ENCODE measurements at places on chromosomes 4 and X. TPM values are rescaled to one million over a fixed set of nuclear protein-coding genes. Genes with fewer than 3 reads are reported as not detected.

The RAB40AL gene
- total RNA-seq, result 0.64 TPM

The CNGA2 gene
- total RNA-seq, result not detected

The GABRG1 gene
- total RNA-seq, result not detected

The RNF128 gene
- total RNA-seq, result not detected

The GNRHR gene
- not detected for total RNA-seq

The PHOX2B gene
- total RNA-seq, result not detected

The MMRN1 gene
- total RNA-seq, result 0.55 TPM

DNA sequence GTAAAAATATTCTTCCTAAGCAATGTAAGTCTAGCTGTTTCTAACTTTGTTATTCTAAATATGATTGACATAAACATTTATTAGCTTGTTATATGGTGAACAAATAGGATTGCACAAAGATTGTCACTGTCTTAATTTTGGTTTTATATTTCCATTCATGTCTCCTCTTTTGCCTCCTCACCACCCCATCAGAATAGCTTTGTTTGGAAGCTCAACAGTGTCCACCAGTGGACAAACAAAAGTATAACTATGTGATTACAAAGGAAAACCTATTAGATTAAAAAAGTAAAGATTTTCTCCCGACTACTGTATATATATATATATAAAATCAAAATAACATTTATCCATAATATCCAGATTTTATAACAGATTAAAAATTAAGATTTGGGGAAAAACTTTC lies 468.2 kb downstream of the ZIC3 start:
- no peak overlapping the region for H3K27ac ChIP-seq
- H3K36me3 ChIP-seq, result no peaks in the 10 kb centered on the region
- no peaks in the 10 kb centered on the region for H3K4me1 ChIP-seq

DNA sequence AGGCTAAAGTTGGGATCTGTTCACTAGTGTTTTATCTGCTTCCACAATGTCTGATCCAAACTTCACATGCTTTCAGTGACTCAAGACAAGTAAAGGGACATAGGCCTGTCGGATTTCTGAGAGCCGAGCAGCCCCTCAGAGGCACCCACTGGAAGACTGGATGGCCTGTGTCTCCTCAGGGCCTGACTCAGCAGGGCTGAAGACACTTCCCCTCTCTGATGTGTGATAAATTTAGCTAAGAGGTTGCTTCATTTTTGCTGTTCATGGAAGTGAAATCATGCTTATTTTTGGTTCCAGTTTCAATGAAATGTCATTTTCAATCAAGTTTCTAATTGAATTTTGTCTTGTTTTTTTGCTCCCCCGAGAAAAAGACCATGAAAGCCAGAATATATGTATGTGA lies 93.7 kb downstream of the MXRA5 start:
- H3K27ac ChIP-seq, result no peak overlapping the region
- H3K27me3 ChIP-seq, result no peaks in the 10 kb centered on the region
- no peaks in the 10 kb centered on the region for H3K36me3 ChIP-seq
- DNase-seq, result no peak
- no peak overlapping the region for H3K4me3 ChIP-seq

DNA sequence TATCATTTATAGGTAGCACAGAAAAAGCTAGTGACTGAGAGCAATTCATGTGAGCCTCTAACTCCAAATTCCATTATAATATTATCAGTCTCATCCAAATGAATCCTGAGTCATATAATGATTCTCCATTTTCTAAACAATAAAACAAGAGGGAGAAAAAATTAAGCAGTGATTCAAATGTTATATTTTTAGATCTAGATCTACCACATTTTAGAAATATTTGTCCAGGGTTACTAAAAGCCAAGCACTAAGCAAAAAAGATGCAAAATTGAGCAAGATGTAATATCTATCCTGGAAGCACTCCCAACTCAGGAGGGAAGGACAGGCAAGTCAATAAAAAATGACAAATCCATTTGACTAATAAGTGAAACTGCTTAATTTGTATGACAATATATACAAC lies 172.8 kb downstream of the FBXW7 start:
- no peak for DNase-seq
- H3K27ac ChIP-seq, result no peak overlapping the region
- H3K27me3 ChIP-seq, result no peaks in the 10 kb centered on the region
- no peak overlapping the region for H3K4me3 ChIP-seq
- H3K36me3 ChIP-seq, result no peaks in the 10 kb centered on the region

DNA sequence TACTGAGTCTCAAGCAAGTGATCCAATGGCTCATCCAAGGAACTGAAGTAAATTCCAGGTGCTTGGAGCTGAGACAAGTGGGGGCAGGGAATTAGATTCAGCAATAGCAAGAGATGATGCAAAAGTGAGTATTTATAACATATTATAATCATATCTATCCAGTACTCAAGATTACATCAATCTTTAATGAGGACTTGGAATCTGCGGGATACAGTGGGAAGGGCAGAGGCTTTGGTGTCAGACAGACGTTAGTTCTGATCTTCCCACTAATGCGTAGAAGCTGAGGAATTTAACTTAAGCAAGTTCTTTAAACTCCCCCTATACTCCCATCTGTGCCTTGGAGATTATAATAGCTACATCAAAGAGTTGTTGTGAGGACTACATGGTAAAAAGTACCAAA lies 143.4 kb upstream of the NWD2 start:
- H3K4me3 ChIP-seq, result no peak overlapping the region
- H3K4me1 ChIP-seq, result no peaks in the 10 kb centered on the region
- no peak overlapping the region for H3K27ac ChIP-seq
- H3K36me3 ChIP-seq, result no peaks in the 10 kb centered on the region

- no peak overlapping the region for H3K27ac ChIP-seq
- H3K4me3 ChIP-seq, result no peak overlapping the region
- H3K36me3 ChIP-seq, result no peaks in the 10 kb centered on the region
- no peaks in the 10 kb centered on the region for H3K4me1 ChIP-seq
- DNase-seq, result peak; percentile 42
- no peaks in the 10 kb centered on the region for H3K27me3 ChIP-seq
Measured at GRCh38 chr4:109406337-109406931, 27.2 kb upstream of the SEC24B start.

- no peaks in the 10 kb centered on the region for H3K36me3 ChIP-seq
- DNase-seq, result no peak
- no peak overlapping the region for H3K4me3 ChIP-seq
- no peaks in the 10 kb centered on the region for H3K4me1 ChIP-seq
- H3K27ac ChIP-seq, result no peak overlapping the region
Measured at GRCh38 chr4:124454772-124455270, 257.7 kb downstream of the ANKRD50 start.

- no peaks in the 10 kb centered on the region for H3K4me1 ChIP-seq
- no peaks in the 10 kb centered on the region for H3K36me3 ChIP-seq
- no peak for DNase-seq
Measured at GRCh38 chr4:38266616-38267015, 306.4 kb downstream of the PTTG2 start.

- no peak overlapping the region for H3K27ac ChIP-seq
- no peak overlapping the region for H3K4me3 ChIP-seq
- no peaks in the 10 kb centered on the region for H3K27me3 ChIP-seq
- no peak for DNase-seq
- H3K4me1 ChIP-seq, result no peaks in the 10 kb centered on the region
- H3K36me3 ChIP-seq, result no peaks in the 10 kb centered on the region
Measured at GRCh38 chr4:100357542-100357941, 160.3 kb downstream of the EMCN start.

DNA sequence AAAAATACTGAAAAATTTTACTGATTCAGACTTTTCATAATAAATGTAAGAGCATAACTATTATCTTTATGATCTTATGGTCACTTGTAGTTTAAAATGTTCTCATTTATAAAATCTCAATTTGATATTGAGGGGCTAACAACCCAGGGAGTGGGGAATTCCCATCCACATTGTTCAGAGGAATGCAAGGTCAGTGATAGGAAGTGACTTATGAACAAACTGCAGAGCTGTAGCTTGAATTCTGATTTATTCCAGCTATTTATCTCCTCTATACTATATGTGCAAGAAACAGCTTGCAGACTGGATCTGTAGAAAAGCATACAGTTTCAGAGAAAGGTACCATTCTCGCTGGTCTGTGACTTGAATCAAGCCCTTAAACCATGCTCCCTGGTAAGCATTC lies 61.6 kb downstream of the SEC24D start:
- no peaks in the 10 kb centered on the region for H3K27me3 ChIP-seq
- H3K27ac ChIP-seq, result no peak overlapping the region
- H3K36me3 ChIP-seq, result no peaks in the 10 kb centered on the region
- no peaks in the 10 kb centered on the region for H3K4me1 ChIP-seq
- DNase-seq, result no peak
- no peak overlapping the region for H3K4me3 ChIP-seq

DNA sequence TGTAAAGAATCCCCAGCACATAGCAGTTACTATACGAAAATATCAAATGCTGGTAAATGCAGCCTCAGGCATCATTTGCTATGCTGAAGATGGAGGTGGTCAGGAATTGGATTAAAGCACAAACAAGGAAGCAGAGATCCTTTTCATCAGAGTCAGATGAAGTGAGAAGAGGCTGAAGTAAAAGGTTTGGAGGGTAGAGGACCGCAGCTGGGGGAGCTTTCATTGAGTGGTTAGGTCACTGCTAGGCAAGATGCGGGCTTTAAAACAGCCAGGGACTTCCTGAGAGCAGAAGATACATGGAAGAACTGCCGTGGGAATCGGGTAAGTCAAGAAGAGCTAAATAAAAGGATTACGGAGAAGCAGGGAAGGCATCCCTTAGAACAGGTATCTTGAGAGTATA lies 351.4 kb downstream of the UNC5C start:
- no peak overlapping the region for H3K27ac ChIP-seq
- no peaks in the 10 kb centered on the region for H3K27me3 ChIP-seq

All from CD4-positive, alpha-beta memory T cell (primary cell).